ENCODE measurements at places on chromosomes 13 and 19. TPM values are rescaled to one million over a fixed set of nuclear protein-coding genes. Genes with fewer than 3 reads are reported as not detected.
A peak's percentile ranks its signal among the peaks of the same experiment; 100 is the strongest.

- no peaks in the 10 kb centered on the region for H3K27me3 ChIP-seq
- no peak overlapping the region for H3K27ac ChIP-seq
- no peak for DNase-seq
- H3K4me1 ChIP-seq, result no peaks in the 10 kb centered on the region
- no peak overlapping the region for H3K4me3 ChIP-seq
- peaks cover 6% of the 10 kb centered on the region for H3K36me3 ChIP-seq
These were observed 6.2 kb upstream of the ZNF554 start for GRCh38 chr19:2813235-2814160.

DNA sequence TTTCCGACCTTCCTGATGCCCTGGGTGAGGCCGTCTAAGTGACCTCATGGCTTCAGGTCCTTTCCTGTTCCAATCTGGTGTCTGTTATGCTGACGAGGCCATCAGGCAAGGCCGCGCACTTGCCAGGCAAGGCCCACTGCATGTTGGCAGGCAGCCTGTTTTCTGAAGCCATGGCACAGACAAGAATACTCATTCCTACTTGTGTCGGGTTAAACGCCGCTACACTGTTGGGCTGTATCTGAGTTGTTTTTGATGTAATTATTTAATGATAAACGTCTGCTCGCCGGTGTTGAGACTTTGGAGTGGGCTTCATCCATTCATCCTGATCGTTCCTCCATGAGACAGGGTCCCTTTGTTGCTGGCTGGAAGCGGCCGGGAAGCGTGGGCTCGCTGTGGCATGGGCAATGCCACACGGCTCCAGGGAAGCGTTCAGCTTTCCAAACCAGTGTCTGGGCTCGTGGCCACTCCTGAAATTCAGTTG is 92.1 kb downstream of the ATP11A start:
- H3K27ac ChIP-seq, result no peak overlapping the region
- H3K36me3 ChIP-seq, result peaks cover 7% of the 10 kb centered on the region
- DNase-seq, result no peak
- H3K4me1 ChIP-seq, result peaks cover 4% of the 10 kb centered on the region
- H3K27me3 ChIP-seq, result no peaks in the 10 kb centered on the region
- no peak overlapping the region for H3K4me3 ChIP-seq

DNA sequence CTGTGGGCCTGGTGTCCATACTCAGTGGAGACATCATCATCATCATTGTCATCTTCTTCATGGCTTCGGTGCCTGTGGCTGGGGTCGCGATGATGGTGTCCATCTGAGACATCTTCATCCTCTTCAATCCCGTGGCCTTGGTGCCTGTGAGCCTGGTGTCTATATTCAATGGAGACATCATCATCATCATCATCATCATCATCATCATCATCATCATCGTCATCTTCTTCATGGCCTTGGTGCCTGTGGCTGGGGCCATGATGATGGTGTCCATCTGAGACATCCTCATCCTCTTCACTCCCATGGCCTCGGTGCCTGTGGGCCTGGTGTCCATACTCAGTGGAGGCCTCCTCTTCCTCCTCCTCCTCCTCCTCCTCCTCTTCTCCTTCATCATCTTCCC is 917 bp downstream of the HRC start:
- H3K27ac ChIP-seq, result no peak overlapping the region
- H3K4me3 ChIP-seq, result no peak overlapping the region
- H3K36me3 ChIP-seq, result peaks cover 6% of the 10 kb centered on the region
- peaks cover 68% of the 10 kb centered on the region for H3K27me3 ChIP-seq

DNA sequence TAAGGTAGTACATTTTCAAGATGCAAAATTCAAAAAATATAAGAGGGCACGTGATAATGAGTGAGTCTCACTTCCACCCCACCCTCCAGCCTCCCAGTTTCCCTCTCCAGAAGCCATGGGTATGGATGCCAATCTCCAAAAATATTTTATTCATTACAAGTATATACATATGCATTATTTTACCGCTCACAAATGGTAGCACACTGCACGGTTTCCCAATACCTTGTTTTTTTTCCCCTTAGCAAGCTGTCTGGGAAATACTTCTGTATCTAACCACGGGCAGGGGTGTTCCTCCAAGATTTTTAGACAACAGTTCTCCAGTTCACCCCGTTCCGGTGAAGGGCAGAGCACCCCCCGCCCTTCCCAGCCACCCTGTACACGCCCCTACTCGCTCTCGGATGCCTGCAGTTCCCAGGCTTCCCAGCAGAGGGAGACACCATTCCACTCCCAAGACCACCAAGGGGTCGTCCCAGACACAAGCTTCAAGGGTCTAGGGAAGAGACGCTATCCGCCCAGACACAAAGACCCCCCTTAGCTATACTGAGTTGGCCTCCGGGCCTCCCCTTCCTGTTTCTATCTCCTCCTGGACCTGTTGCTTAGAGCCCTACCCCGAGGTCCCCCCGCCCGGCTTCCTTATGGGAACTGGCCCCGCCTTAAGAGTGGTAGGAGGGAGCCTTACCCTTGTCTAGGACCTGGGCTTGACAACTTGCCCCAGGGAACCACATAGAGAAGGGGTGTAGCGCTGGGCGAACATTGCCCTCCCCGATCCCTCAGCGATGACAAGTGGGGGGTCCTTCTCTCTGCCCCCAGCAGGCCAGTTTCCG is 1.1 kb upstream of the FXYD3 start:
- H3K4me1 ChIP-seq, result peaks cover 5% of the 10 kb centered on the region
- no peak overlapping the region for H3K4me3 ChIP-seq
- peak; percentile 61 for DNase-seq
- H3K27me3 ChIP-seq, result peaks cover 5% of the 10 kb centered on the region
- no peaks in the 10 kb centered on the region for H3K36me3 ChIP-seq

GRCh38 chr19:10861103-10861651 is 10.2 kb upstream of the CARM1 start:
- H3K36me3 ChIP-seq, result no peaks in the 10 kb centered on the region
- no peaks in the 10 kb centered on the region for H3K27me3 ChIP-seq
- peak; percentile 42 for DNase-seq
- H3K4me1 ChIP-seq, result peaks cover 23% of the 10 kb centered on the region

Gene FOXO1
- 46.5 TPM for total RNA-seq
